ENCODE measurements at places on chromosomes 6 and 20.

- no peak for DNase-seq
These were observed 13.3 kb upstream of the THBS2 start for GRCh38 chr6:169266746-169267591.

GRCh38 chr20:45893831-45894230, 2.7 kb downstream of the CTSA start:
- DNase-seq = no peak

DNA sequence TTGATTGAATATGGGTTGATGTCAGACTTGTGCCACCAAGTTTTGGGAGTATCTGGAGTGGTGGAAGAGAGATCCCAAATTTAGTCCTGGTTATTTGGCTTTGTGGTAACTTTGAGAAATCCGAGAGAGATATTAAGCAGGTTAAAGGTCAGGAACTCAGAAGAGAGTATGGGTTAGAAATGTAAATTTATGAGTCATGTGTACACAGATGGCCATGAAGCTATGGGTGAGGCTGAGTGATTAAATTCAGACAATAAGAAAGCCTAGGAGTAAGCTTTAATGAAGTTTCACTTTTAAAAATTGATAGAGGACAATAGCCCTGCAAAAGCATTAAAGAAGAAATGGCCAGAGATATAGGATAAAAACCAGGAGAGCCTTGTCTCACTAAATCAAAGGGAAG, 14.3 kb downstream of the RIMS1 start:
- no peak for DNase-seq

- no peak for DNase-seq
These were observed 40.4 kb upstream of the EDN1 start for GRCh38 chr6:12249541-12250382.

GRCh38 chr6:5139828-5140771, 55.0 kb downstream of the PPP1R3G start:
- no peak for DNase-seq

- no peak for DNase-seq
These were observed 646 bp downstream of the HEY2 start for GRCh38 chr6:125749865-125750691.

GRCh38 chr6:36897609-36898008, 11.9 kb downstream of the C6orf89 start:
- DNase-seq = no peak
